ENCODE measurements at places on chromosomes 6 and 20.

DNA sequence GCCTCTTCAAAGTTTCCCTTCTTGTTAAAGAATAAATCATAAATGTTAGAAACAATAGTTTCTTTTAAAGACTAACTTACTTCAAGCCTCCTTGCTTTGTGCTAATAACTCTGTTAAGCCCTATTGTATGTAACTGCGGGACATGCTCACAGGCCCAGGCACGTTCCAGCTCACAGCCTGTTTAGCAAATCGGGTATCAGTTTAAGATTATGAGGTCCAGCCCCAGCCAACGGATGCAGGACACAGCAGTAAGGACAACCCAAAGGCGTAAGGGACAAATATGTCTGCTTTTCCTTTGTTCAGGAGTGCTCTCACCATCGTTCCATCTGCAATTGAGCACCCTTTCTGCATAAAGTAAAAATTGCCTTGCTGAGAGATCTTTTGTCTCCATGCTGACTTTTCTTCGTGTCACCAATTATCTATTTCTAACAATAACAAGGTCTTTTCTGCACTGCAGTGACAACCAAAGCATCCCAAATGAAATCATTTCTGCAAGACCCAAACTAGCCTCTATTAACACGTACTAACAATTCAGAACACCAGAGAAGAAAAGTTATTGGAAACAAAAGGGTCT, 1.4 kb downstream of the C6orf52 start:
- DNase-seq = no peak

DNA sequence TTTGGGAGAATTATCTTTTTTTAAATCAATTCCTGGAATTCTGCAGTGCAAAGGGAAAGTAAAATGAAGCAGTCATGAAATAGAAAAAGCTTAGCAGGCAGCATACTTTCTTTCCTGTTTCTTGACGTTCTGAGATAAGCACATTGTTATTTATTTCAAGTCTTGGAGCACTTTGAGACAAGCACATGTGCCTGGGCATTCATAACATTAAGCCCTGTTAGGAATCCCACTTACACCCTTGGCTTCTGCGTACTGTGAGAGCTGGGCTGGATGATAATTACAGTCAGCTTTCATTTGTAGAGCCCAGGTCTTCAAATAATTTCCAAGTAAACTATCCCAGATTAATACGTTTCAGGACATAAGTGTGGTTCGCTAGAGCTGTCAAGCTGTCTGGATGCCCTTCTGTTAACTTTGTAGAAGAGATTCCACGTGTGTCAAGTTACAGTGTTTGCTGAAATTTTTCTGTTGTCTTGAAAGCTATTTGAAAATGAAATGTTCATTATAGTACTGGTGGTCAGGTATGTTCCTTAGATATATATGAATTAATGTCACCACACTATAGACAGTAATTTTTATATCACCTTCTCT, 8.9 kb downstream of the FARS2 start:
- peak; percentile 17 for DNase-seq

DNA sequence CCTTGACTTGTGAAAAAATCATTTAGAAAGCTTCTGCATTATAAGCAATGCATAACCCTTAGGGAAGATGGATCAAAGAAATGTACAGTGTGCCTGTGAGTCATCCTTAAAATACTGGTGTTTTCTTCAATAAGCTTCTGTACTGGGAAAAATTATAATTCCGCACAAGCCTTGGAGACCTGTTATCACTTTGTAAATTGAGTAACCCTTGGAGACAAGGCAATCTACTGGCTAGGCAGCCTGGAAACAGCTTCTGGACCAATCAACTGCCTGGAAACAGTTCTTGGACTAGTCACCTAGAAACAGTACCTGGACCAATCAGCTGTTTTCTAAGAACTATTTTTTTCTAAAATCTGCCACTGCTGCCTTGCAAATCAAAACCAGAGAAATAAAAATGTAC, 25.8 kb upstream of the RNGTT start:
- DNase-seq = peak; percentile 82

GRCh38 chr6:168130168-168130696, 51.2 kb upstream of the FRMD1 start:
- DNase-seq = no peak

- no peak for DNase-seq
These were observed 6.8 kb downstream of the SNAP91 start for GRCh38 chr6:83702077-83702476.

DNA sequence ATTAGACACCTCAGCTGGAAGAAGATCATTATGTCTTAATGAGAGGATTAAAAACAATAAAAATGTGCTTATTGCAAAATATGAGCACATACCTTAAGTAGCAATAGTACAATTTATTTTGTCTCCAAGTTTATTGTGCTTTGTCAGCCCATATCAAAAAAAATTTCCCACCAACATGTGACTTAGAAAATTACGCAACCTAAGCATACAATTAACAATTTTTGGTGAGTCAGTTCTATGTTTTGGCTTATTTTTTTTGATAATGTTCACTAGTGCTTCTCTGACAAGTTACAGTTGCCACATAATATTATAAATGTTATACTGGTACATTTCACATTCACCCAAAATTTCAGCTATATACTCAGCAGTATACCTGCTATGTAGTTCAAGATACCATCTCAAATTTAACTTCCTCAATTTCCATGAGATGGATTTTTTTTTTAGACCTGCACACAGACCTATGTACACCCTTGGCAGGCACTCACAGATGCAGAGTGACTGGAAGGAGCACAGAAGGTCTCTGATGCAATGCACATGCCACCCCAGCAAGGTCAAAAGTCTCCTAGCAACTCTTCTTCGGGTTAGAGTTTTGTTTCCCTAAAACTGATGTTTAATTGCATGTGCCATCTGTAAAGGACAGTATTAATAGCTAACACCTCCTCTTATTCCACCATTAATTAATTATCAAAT, 112.4 kb downstream of the PRKN start:
- DNase-seq = peak; percentile 40

DNA sequence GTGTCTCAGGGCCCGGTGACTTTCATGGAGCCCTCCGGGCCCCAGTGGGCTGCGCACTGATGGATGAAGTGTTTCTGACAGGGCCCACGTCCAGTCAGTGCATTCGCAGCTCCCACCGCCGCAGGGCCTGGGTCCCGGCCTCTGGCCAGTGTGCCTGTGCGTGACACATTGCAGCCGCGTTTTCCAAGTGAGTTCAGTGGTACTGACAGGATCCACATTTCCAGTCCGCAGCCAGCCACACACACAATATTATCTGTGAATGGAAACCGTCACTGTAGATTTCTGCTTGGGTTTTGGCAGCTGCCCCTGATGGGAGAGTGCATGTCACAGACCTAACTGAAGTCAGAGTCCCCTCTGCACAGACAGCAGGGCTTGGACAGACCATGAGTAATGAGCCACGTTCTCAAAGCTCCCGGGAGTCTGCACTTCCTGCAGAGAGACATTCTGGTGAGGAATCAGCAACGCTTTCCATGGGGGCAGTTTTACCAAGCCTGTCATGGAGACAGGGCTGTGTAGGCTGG, 171.4 kb downstream of the MYLK4 start:
- peak; percentile 57 for DNase-seq

DNA sequence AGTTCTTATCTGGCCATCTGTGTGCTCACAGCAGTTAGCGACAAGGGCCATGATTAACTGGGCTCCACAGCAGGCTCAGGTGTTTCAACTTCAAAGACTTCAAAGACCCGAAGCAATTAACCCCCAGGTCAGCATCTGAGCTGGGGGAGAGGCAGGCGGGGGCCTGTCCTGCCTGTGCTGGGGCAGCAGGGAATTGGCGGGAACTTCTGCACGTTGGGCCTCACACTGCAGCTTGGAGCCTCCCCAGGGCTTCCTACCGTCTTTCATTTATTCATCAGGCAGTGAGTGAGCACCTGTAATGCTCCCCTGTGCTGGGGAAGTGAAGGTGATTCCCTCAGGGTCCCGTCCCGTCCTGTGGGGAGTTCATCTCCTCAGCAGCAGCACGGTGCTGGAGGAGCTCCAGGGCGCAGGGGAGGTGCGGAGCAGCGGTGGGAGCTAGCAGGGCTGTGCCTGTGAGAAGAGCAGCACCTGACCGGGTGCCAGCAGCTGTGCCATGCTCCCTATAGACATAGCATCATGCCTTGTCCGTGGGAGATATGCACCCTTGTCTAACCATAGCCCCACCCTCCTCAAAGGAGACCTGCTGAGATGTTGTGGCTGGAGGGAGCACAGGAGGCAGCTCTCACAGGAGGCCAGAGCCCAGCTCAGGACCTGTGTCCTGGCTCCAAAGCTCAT, 51.8 kb upstream of the FRMD1 start:
- DNase-seq = no peak

All from fibroblast of pulmonary artery (primary cell).